ENCODE measurements at places on chromosomes 5 and 9. TPM values are rescaled to one million over a fixed set of nuclear protein-coding genes. Genes with fewer than 3 reads are reported as not detected.

DNA sequence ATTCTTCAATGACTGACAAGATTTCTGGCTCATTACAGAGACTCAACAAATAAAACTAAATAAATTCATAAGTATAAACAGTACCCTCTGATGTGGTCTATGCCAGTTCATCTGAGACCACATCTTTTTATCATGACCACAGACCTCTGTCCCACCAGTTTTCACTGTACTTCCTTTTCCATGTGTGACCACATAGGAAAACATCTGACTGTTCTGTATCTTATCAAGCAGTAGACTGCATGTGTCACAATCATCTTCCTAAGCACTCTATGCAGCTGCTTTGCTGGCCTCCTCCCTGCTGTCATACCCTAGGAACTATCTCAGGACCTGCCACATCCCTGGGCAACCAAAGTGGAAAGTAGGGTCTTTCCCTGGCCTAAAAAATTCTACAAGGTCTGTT is 205.0 kb upstream of the ZNF462 start:
- no peak for DNase-seq

GRCh38 chr5:16418471-16418922 is 47.1 kb downstream of the ZNF622 start:
- DNase-seq = no peak

DAPK1 gene
- total RNA-seq = 45.5 TPM

DNA sequence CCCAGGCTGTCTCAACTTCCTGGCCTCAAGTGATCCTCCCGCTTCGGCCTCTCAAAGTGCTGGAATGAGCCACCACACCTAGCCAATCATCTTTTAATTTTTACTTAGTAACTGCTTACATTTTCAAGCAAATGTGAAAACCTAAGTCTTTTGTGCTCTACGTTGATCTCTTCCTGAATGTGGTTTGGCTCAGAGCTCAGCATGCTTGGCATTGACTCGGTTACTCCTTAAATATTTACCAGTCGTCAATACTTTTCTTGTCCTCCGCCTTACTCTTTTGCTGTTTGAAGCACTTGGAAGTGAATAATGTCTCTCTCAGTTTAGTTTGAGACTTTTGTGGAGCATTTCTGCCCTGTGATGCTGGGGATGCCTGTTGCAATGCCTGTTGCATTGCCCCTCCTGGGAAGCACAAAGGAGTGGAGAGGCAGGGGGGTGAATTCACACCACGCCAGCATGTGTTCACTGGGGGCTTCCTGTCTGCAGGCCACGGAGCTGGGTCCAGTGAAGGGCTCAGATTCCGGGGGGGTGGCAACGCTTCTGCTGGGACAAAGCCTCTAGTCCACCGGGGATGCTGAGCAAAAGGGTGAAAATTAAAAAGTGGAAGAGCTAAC is 13.1 kb upstream of the TENT4A start:
- DNase-seq = no peak

DNA sequence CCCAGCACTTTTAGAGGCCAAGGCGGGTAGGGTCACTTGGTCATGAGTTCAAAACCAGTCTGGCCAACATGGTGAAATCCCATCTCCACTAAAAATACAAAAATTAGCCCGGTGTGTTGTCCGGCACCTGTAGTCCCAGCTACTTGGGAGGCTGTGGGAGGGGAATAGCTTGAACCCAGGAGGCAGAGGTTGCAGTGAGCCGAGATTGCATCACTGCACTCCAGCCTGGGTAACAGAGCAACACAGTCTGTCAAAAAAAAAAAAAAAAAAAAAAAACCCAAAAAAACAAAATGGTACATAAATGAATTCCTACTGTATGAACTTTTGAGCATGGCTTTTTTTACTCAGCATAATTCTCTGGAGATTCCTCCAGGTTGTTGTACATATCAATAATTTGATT is 37.6 kb upstream of the PCAT7 start:
- DNase-seq = no peak

DNA sequence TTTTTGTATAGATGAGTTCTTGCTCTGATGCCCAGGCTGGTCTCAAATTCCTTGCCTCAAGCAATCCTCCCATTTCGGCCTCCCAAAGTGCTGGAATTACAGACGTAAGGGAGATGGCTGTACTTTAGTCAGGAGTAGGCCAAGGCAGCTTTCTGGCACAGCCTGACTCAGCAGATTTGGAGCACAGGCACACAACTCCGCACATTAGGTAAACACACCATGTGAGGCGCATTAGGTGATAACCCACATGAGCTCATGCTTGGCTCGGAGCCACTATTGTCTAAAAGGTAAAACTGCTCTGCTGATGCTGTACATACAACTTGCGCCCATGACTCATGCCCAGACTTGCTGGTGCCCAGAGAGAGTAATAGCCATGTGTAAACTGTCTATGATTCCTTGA is 1157.9 kb downstream of the TAF11L14 start:
- DNase-seq = no peak

GRCh38 chr9:70390933-70391341 is 23.5 kb downstream of the KLF9 start:
- DNase-seq = no peak

DNA sequence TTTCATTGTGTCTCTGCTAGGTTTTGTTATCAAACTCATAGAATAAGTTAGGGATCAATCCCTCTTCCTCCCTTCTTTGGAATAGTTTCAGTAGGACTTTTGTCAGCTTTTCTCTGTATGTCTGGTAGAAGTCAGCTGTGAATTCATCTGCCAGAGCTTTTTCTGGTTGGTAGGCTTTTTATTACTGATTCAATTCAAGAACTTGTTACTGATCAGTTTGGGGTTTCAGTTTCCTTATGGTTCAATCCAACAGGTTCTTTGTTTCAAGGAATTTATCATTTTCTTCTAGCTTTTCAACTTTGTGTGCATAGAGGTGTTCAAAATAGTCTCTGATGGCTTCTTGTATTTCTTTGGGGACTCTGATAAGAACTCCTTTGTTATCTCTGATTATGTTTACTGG is 221.7 kb downstream of the FGF10 start:
- DNase-seq = no peak

MYMK gene
- not detected for total RNA-seq

PIP5K1B gene
- not detected for total RNA-seq

FRMD3 gene
- 1.4 TPM for total RNA-seq

DNA sequence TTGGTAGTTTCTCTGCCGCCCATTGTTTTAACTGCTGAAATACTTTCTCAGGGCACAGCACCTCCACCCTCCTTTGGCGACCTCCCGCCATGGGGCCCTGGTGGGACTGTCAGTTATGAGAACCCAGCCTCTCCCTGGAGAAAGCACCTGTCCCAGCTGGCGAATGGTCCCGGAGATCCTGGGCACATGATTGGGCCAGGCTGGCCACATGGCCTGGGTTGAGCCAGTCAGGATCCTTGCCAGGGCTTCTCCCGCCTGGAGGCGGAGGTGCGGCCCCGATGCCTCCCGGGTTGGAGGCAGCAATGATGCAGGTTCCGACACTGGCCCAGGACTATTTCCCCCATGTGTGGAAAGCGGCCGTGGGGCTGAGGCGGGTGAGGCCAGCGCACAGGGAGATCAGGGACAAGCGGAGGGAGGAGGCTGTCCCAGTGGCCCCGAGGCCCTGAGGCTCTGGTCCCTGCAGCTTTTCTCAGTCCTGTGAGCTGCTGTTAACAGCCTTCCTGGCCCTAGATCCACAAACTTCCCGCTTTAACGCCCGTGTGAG is 13.6 kb downstream of the UNC5A start:
- DNase-seq = no peak

- no peak for DNase-seq
These were observed 736.9 kb downstream of the TLE1 start for GRCh38 chr9:80952363-80952922.

LCN12 gene
- total RNA-seq = 1.2 TPM
